ENCODE measurements at places on chromosomes 16 and 17.
A peak's percentile ranks its signal among the peaks of the same experiment; 100 is the strongest.

DNA sequence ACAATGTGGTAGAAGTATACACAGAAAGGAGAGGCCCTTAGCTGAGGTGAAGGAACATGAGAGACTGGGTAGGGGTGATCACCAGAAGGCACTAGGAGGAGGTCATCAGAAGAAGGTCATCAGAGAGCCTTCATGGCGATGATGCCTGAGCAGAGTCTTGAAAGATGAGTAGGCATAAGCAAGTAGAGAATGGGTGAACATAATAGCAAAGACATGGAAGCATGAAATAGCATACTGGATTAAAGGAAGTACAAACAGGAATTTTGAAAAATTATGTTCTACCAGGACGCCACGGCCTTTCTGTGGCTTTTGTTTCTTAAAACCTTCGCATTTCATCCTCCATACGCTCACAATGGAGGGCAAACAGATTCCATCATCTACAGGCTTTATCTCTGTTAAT is 2.9 kb downstream of the IKZF3 start:
- no peak for DNase-seq

- DNase-seq = no peak
Measured at GRCh38 chr17:74603037-74603635, 11.1 kb upstream of the CD300LD start.

DNA sequence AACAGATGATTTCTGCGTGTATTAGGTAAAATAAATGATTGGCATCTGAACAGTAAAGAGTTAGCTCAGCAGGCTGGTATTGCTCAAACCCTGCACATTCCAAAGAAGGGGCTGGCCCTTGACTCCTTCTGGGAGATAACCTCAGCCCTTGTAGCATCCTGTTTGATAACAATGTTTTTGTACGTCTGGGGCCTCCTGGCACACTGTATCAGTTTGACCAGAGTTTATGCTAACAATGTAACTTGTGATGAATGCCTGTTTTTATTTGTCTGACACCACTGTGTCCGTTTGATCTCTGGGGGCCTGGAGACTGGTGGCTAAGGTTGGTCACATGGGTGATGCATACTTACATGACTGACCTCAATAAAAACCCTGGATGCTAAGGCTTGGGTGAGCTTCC is 43.8 kb upstream of the NDRG4 start:
- DNase-seq = no peak

DNA sequence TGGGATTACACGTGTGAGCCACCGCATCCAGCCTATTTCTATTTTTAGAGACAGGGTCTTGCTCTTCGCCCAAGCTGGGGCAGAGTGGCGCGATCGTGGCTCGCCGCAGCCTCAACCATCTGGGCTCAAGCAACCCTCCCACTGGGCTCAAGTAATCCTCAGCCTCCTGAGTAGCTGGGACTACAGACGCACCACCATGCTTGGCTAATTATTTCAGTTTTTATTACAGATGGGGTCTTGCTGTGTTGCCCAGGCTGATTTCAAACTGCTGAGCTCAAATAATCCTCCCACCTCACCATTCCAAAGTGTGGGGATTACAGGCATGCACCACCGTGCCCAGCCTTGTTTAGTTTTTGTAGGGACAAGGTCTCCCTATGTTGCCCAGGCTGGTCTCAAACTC is 53.8 kb downstream of the CCDC57 start:
- DNase-seq = no peak

- DNase-seq = no peak
Measured at GRCh38 chr16:74830648-74831047, 56.0 kb upstream of the FA2H start.

DNA sequence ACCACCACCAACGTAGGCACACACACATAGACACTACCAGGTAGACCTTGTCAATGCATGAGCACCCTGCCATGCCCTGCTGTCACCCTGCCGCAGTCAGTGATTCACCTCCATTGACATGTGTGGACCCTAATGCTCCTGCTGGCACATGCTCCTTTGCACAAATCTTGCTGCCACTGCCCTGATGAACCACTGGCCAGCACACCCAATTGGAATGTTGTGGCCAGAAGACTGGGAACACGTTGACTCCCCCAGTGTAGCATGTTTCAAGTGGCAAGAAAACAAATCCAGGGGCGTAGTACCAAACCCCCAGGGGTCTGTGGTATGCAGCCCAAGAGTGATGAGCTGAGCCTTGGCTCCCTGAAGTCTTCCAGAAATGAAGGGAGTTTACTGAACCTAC is 486.4 kb upstream of the KIF2B start:
- peak; percentile 46 for DNase-seq

DNA sequence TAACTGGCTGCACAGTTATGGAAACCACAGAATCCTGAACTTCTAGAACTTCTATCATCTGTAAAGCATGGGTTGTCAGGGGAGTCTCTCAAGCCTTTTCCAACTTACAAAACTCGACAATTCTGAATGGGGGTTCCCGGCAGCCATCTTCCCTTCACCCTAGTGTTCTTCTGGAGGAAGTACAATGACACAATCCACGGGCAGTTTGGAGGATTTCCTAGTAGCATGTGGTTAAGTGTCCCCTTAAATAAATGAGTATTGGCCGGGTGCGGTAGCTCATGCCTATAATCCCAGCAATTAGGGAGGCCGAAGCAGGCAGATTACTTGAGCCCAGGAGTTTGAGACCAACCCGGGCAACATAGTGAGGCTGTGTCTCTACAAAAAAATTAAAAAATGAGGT is 2.1 kb downstream of the SLC16A6 start:
- no peak for DNase-seq

GRCh38 chr16:72469932-72470331 is 298.0 kb upstream of the PMFBP1 start:
- no peak for DNase-seq

DNA sequence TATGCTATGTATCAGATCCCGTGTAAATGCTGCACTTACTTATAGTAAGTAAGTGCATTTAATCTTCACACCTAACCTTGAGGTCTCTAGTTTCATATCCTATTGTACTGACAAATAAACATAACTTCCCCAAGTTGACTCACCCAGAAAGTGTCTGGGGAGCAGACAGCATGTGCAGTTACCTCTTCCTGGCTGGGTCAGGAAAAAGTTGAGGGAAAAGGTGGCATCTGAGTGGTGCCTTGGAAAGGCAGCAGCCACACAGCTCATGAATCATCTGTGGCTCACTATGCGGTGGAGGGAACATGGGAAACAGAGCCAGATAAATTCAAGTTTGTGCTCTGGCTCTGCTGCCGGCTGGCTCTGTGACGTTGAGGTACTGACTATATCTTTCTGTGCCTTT is 382.0 kb upstream of the DYNLRB2 start:
- peak; percentile 76 for DNase-seq

GRCh38 chr16:89187032-89187769 is 13.1 kb downstream of the SLC22A31 start:
- peak; percentile 40 for DNase-seq

DNA sequence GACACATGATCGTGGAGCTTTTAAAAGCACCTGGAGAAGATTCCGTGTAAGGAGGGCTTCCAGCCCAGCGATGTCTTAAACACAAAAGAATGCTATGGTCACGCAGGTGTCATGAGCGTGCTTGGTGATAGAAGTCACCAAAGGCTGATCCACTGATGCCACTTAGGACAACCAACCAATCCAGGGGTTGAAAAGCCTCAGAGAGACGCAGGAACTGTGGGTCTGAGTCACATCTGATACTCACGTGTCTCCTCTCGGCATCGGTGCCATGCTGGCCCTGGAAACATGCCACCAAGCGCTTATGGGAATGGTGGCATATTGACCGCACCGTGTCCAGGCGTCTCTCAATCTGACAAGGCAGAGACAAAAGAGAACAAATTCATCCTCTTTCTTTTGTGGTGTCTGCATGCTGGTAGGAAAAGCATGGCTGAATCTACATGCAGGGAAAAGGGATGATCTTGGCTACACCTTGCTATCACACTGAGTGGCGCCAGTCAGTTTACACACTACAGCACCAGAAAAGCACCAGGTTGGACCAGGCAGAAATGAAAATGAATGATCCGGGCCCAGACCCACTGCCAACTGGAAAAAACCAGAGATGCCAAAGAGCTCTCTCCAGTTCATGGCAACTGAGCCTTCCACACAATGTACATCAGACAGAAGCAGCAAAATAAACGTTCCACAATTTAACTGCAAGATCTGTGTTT is 38.0 kb downstream of the ARHGAP17 start:
- no peak for DNase-seq

DNA sequence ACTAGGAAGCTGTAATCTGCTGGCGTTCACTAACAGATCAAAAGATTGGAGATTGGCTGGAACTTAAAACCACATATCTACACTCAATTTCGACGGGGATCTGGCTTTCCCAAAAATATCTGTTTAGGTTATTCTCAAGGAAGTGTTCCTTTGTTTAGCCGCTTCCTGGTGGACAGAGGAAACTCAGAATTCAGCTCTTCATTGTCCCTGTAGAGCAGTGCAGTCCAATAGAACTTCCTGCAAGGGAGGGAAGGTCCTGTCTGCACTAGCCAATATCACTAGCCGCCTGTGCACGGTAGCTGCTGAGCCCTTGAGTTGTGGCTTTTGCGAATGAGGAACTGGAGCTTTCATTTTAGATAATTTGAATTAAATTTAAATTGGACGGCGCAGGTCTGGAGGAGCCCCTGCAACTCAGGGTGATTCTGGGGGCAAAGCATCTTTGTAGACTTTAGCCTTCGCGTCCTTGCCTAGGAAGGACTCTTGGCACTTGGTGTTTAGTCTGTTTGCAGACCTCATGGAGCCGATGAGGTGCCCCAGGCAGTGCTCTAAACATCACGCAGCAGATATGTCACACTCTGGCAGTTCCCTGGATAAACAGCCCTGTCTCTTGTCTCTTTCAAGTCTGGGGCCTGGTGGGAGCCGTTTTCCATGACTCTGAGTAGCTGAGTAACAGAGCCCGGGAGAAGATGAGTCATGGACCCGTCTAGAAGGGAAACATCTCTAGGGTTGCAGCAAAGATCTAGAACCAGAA is 122.2 kb downstream of the CCDC182 start:
- DNase-seq = peak; percentile 75

GRCh38 chr17:49545806-49546545 is 29.7 kb upstream of the NXPH3 start:
- DNase-seq = no peak

DNA sequence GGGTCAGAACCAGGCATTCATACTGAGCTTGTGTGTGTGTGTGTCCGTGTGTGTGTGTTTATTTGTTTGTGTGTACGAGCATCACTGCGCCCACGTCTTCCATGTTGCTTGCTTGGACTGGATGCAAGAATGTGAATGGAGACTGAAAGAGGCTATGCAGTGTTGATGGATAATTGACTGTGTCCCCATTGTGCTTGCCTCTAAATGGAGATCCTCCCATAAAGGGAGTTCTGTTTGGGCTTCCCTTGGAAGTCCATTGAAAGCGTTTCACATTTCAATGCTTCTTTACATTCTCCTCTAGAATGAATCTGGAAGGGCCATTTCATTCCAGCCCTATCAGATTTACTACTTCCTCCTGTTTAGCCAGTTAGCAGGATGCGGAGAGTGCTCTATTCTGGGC is 124.0 kb downstream of the GP2 start:
- DNase-seq = no peak

GRCh38 chr16:48365601-48366164 is 19.5 kb downstream of the SIAH1 start:
- peak; percentile 87 for DNase-seq

DNA sequence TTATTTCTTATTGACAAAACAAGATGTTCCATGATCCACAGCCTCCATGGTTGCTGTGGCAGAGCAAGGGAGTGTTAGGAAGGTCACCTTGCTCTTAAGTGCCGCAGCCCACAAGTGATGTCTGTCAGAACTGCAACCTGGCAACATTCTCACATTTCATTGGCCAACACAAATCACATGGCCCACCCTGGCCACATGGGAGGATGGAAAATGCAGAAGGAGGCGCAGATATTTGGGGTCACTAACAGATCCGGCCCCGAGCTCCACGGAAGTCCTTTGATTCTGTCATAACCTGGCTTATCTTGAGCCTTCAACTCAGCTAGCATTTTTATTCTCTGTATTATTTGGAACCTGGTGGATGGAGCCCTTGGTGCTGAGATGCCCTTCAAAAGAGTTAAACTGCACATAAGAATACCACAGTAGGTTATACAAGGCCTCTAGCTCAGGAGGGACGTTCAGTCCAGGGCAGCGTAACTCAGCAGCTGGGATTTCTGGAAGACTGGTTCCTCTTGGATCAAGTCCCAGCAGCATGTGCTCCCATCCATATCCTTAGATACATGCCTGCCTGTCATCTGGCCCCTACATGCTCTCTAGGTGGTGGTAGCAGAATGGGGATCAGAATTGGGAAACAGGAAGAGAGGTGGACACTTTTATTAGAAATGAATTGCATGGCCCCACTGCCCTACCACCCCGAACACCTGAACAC is 508.1 kb downstream of the HAPSTR1 start:
- DNase-seq = no peak

DNA sequence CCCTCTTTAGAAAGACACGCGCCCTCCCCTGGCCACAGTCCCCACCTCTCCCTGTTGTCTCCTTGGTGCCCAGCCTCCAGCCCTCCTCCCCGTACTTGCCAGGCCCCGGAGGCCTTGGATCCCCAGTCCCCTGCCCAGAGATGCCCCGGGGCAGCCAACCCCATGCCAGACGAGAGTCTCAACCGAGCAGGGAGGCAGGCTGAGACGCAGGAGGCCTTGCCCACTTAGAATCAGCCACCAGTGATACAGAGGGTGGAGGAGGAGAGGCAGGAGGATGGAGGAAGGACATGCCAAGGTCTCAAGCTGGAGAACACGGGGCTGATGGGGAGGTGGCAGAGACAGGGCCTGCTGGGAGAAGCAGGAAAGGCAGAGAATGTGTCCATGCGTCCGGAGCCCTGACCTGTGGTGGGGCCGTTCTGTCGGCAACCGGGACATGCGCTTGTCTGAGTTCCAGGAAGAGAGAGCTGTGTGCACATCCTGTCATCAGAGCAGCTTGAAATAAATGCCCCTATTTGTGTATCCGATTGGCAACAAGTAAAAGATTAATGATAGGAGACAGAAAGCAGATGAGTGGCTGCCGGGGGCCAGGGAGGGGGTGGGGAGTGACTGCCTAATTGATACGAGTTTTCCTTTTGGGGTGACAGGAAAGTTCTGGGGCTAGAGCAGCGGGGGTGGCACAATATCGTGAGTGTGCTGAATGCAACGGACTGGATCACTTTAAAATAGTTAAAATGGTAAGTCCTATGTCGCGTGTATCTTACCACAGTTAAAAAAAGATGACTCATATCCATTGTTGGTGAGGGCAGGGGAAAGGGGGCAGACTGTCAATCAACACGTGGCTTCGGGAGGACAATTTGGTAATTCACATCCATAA is 44.7 kb upstream of the MEAK7 start:
- DNase-seq = no peak

DNA sequence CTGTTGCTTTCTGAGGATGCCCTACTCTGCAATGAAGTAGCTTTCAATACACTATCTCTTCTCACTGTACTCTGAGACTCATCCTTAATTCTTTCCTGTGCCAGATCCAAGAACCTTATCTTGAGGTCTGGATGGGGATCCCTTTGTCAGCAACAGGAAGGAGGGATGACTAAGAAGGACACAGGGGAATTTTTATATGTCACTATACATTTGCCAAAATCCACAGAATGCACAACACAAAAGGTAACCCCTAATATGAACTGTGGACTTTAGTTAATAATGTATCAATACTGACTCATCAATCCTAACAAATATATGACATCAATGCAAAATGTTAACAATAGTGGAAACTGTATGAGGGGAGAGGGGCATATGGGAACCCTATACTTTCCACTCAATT is 4.7 kb upstream of the RBBP6 start:
- DNase-seq = peak; percentile 38

- no peak for DNase-seq
Measured at GRCh38 chr16:58589326-58589905, 40.2 kb downstream of the CNOT1 start.

Measured in fibroblast of skin of back (primary cell).